Cerebellum (tissue), 4 donors: ENCODE measurements at places on chromosomes 3 and 15. TPM values are rescaled to one million over a fixed set of nuclear protein-coding genes. Genes with fewer than 3 reads are reported as not detected.

Gene RCN2
- 88.9 TPM for total RNA-seq

Gene CGNL1
- 4.9 TPM for total RNA-seq

Gene ATP2B2
- 72.1 TPM for total RNA-seq

Gene ENTPD3
- 5.3 TPM for total RNA-seq

Gene LRRIQ4
- 1.3 TPM for total RNA-seq

Gene TTLL13
- 0.36 TPM for total RNA-seq
